Kidney (tissue), 22 donors: ENCODE measurements at places on chromosomes 3 and 15.

- no peaks in the 10 kb centered on the region for H3K36me3 ChIP-seq
- DNase-seq: no peak
- no peak overlapping the region for H3K27ac ChIP-seq
- H3K4me1 ChIP-seq: no peaks in the 10 kb centered on the region
- no peak overlapping the region for H3K4me3 ChIP-seq
Measured at GRCh38 chr3:83948771-83949170, 1010.0 kb upstream of the CADM2 start.

- no peak overlapping the region for H3K27ac ChIP-seq
- no peaks in the 10 kb centered on the region for H3K27me3 ChIP-seq
- no peak for DNase-seq
Measured at GRCh38 chr3:42778644-42779043, 5.6 kb upstream of the CCDC13 start.

- H3K4me1 ChIP-seq: no peaks in the 10 kb centered on the region
- no peak overlapping the region for H3K4me3 ChIP-seq
- no peak for DNase-seq
- H3K27me3 ChIP-seq: no peaks in the 10 kb centered on the region
Measured at GRCh38 chr3:124116906-124117305, 125.0 kb upstream of the ROPN1 start.

GRCh38 chr15:33618350-33618749 is 307.6 kb downstream of the RYR3 start:
- H3K36me3 ChIP-seq: no peaks in the 10 kb centered on the region
- no peak for DNase-seq
- no peaks in the 10 kb centered on the region for H3K4me1 ChIP-seq
- H3K4me3 ChIP-seq: no peak overlapping the region
- no peak overlapping the region for H3K27ac ChIP-seq
- H3K27me3 ChIP-seq: no peaks in the 10 kb centered on the region

DNA sequence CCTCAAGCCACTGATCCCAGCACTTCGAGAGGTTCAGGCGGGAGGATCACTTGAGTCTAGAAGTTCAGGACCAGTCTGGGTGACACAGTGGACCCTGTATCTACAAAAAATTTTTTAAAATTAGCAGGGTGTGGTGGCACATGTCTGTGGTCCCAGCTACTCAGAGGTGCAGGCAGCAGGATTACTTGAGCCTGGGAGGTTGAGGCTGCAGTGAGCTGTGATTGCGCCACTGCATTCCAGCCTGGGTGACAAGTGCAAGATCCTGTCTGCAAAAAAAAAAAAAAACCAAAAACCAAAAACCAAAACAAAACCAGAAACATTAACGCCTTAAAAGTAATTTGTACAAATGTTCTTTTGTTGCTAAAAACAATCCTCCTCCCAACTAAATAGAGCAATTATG is 27.9 kb upstream of the SLC12A8 start:
- H3K4me1 ChIP-seq: no peaks in the 10 kb centered on the region
- peaks cover 2% of the 10 kb centered on the region for H3K36me3 ChIP-seq
- H3K27ac ChIP-seq: no peak overlapping the region
- no peak for DNase-seq
- no peak overlapping the region for H3K4me3 ChIP-seq

DNA sequence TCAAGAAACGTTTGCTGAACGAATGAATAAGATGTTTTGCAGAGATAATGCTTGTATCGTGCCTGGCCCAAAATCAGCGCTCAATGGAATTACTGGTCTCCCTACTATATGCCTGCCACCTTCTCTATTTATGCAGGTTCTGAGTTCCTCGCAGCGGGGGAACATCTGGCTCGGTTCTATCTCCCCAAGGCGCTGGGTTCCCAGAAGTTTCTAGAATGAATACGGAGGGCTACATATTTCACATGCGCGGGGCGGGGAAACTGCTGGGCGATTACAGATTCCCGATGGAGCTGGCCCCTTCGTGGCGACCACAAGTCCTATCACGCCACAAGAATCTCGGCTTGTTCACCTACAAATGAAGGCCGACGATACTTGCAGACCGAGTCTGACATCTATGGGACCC is 411 bp upstream of the EIF2B5 start:
- H3K36me3 ChIP-seq: no peaks in the 10 kb centered on the region
- H3K4me3 ChIP-seq: peak overlapping the region; percentile 98
- DNase-seq: no peak

DNA sequence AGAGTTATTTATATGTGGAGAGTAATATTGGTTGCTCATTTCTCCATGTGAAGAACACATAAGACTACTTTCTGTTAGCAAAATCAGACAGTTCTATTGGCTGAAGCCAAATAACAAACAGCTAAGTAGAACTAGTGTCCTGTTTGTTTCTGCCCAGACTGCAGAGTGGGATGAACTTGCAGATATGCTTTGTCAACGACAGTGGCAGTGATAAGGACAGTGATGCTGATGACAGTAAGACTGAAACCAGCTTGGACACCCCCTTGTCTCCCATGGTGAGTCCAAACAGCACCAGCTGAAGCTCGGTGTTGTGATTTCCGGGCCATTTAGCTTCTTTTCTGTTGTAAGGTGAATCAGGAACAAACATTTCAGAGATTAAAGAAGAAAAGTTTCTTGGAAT is 102.6 kb upstream of the IL12A start:
- H3K4me3 ChIP-seq: no peak overlapping the region
- no peak overlapping the region for H3K27ac ChIP-seq
- no peaks in the 10 kb centered on the region for H3K4me1 ChIP-seq

DNA sequence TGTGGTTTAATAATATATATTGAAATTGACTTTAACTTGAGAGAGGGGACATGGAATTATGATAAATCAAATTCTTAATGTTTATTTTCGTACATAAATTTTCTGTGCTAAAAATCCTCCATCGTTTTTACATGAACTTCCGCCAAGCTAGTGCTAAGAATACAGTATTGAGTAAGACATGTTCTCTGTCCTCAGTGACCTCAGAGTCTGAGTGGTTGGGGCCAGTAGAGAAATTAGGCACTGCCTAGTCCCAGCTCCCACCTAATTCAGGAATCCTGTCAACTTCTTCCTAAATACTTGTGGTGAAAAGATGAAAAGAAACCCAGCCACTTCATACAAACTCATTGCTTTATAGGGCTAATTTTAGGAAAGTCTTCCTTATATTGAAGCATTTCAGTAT is 110.3 kb downstream of the PPP2R3A start:
- no peak overlapping the region for H3K27ac ChIP-seq
- no peak overlapping the region for H3K4me3 ChIP-seq
- no peaks in the 10 kb centered on the region for H3K4me1 ChIP-seq
- DNase-seq: no peak

- peaks cover 5% of the 10 kb centered on the region for H3K4me1 ChIP-seq
- H3K27me3 ChIP-seq: no peaks in the 10 kb centered on the region
- no peak overlapping the region for H3K4me3 ChIP-seq
- no peak overlapping the region for H3K27ac ChIP-seq
Measured at GRCh38 chr3:5047764-5048419, 68.7 kb downstream of the BHLHE40 start.

GRCh38 chr3:192255839-192256238 is 471.5 kb downstream of the FGF12 start:
- no peak overlapping the region for H3K27ac ChIP-seq
- no peaks in the 10 kb centered on the region for H3K27me3 ChIP-seq
- no peak for DNase-seq
- no peaks in the 10 kb centered on the region for H3K36me3 ChIP-seq
- H3K4me1 ChIP-seq: no peaks in the 10 kb centered on the region

GRCh38 chr15:101538996-101539395 is 49.5 kb upstream of the PCSK6 start:
- no peaks in the 10 kb centered on the region for H3K4me1 ChIP-seq
- no peak overlapping the region for H3K4me3 ChIP-seq
- H3K27ac ChIP-seq: no peak overlapping the region
- no peak for DNase-seq
- no peaks in the 10 kb centered on the region for H3K27me3 ChIP-seq

- no peaks in the 10 kb centered on the region for H3K4me1 ChIP-seq
- no peak overlapping the region for H3K27ac ChIP-seq
- no peak for DNase-seq
- no peaks in the 10 kb centered on the region for H3K27me3 ChIP-seq
- H3K4me3 ChIP-seq: no peak overlapping the region
Measured at GRCh38 chr3:176583956-176584355, 613.3 kb downstream of the TBL1XR1 start.

- no peaks in the 10 kb centered on the region for H3K27me3 ChIP-seq
- H3K4me3 ChIP-seq: no peak overlapping the region
- no peak overlapping the region for H3K27ac ChIP-seq
- no peaks in the 10 kb centered on the region for H3K4me1 ChIP-seq
- no peaks in the 10 kb centered on the region for H3K36me3 ChIP-seq
Measured at GRCh38 chr3:197186887-197187588, 111.4 kb downstream of the DLG1 start.
